ENCODE measurements at places on chromosomes 4 and X.

- no peak for DNase-seq
These were observed 28.0 kb upstream of the NSUN7 start for GRCh38 chr4:40721730-40722171.

- peak; percentile 38 for DNase-seq
These were observed 29.2 kb downstream of the HTT-AS start for GRCh38 chr4:3044870-3045819.

- no peak for DNase-seq
These were observed 34.1 kb downstream of the GPAT3 start for GRCh38 chr4:83569987-83570386.

- no peak for DNase-seq
These were observed 68.0 kb upstream of the ATXN3L start for GRCh38 chrX:13387666-13388494.

DNA sequence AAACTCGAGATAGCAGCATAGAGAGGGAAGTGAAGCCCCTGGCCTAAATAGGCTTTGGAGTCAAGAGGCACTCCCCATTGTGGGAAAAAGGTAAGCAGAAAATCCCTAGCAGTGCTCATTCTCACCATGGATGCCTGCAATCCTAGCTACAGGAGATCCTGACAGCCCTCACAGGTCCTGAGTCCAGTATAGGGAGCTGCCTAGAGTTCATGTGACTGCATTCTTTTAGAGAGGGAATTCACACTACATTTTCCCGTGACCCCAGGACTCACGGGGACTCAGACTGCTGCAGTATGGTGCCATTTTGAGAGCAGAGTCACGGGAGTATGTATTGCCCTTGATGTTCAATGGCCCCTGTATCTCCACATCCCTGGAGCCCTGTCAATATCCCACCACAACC, 82.4 kb downstream of the MAGED1 start:
- no peak for DNase-seq

DNA sequence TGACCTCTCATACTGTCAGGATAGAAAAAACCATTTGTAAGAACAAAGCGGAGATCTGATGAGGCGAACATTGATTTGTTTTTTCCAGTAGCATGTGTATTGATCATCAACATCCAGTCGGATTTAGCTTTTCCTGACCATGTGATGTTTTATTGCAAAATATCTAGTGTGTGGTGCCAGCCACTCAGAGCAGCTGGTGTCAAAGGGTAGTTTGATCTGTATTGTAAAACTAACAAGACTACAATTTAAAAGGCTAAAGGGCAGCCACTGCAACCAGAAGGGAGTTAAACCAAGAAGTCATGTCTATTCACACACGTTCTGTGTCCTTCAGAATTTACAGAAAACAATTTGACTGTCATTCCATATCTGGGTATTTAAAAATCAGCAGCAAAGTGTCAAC, 719.0 kb upstream of the FRG1 start:
- no peak for DNase-seq

Measured in colonic mucosa (tissue), 4 donors.